Pulmonary artery endothelial cell (primary cell): ENCODE measurements at places on chromosomes 6 and 20. TPM values are rescaled to one million over a fixed set of nuclear protein-coding genes. Genes with fewer than 3 reads are reported as not detected.

The LY6G6F gene
- total RNA-seq, result not detected in 2 replicates

The GPLD1 gene
- total RNA-seq, result 0.04 TPM in 1 of 2 replicates, not detected in the other

The NKAIN2 gene
- not detected in 2 replicates for total RNA-seq

The COL9A3 gene
- 0.04 and 0.20 TPM in 2 replicates for total RNA-seq

The CBLN4 gene
- not detected in 2 replicates for total RNA-seq

The OTOR gene
- total RNA-seq, result not detected in 2 replicates

The LRP11 gene
- 20.1 and 30.6 TPM in 2 replicates for total RNA-seq

The DOK5 gene
- total RNA-seq, result 13.5 and 20.3 TPM in 2 replicates

The ISM1 gene
- total RNA-seq, result under 0.01 and 0.04 TPM in 2 replicates

The GABRR1 gene
- total RNA-seq, result not detected in 2 replicates

The NNAT gene
- total RNA-seq, result not detected in 2 replicates

The RPN2 gene
- 200 and 269 TPM in 2 replicates for total RNA-seq

The CLPSL1 gene
- not detected in 2 replicates for total RNA-seq

The RBCK1 gene
- total RNA-seq, result 74.0 and 74.6 TPM in 2 replicates

The C20orf202 gene
- 0.07 TPM in 1 of 2 replicates, not detected in the other for total RNA-seq

The CST4 gene
- not detected in 2 replicates for total RNA-seq

The TRIM26 gene
- total RNA-seq, result 25.2 and 31.7 TPM in 2 replicates

The SRC gene
- total RNA-seq, result 16.6 and 20.2 TPM in 2 replicates

The OARD1 gene
- 6.2 and 9.7 TPM in 2 replicates for total RNA-seq

The SLC24A3 gene
- total RNA-seq, result not detected in 2 replicates
